ENCODE measurements at places on chromosomes 3 and 15.

DNA sequence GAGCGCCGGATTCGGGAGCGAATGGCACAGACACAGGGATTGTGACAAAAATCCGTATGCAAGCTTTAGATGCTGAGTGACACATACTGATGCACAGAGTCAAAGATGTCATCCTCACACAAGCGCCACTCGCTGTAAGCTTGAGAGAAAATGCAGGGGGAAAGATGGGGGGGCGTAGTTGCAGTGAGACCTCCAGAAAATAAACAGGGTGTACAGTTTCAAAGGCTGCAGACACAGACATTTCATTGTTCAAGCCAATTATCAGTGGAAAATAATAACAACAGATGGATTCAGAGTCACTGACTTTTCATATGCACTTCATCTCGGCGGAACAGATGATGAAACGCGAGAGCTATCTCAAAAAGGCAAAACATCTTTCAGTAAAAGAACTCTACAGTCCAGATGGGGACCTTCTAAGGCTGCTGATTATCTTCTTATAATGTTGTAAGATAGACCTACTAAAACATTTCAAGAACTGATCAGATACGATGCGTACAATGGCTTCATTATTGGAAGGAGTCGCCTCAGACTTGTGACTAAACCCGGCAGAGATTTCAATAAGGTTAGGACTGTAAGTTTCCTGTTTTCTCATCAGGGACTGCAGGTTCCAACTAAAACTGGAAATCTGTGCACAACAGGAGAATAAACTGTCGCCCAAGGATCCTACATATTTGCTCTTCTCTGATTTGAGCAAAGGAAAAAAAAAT, 275.4 kb downstream of the FOXP1 start:
- no peak for DNase-seq

- DNase-seq, result no peak
These were observed 27.6 kb downstream of the XYLB start for GRCh38 chr3:38374221-38374620.

- DNase-seq, result no peak
These were observed 46.2 kb downstream of the CTDSPL start for GRCh38 chr3:37907906-37908305.

GRCh38 chr3:178971614-178972013, 100.0 kb downstream of the ZMAT3 start:
- DNase-seq, result no peak

- DNase-seq, result no peak
These were observed 10.6 kb downstream of the ST6GAL1 start for GRCh38 chr3:186940967-186941366.

DNA sequence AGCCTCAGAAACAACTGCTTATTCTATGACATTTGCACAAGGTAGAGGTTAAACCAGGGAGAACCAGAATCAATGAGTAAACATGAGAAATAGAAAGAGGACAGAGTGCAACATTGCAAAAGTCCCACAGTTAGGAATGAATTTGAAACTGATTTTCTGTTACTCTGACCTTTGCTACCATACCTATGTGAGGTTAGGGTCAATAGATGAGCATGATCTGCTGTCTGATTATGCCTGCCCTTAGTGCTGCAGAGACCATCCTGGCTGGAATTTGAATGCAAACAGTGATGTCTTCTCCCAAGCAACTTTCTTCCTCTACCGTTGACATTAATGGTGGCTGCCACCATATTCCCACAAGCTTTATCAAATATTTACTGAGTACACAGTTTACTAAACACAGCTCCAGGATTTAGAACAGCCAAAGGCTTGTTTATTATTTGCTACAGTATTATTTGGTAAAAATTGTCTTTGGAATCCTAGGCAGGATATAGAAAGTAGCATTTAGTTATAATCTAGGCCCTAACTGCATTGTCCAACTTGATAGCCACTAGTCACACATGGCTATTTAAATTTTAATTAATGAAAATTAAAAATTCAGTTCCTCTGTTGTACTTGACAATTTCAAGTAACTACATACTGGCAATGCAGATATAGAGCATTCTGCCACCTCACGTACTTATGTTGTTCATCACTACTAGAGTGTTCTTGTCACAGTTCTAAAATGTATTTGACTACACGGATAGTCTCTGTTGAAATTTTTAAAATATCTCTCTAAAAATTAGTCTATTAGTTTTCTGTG, 8.9 kb upstream of the CLDN1 start:
- DNase-seq, result no peak

GRCh38 chr15:39788800-39789565, 6.3 kb upstream of the FSIP1 start:
- no peak for DNase-seq

GRCh38 chr15:100170291-100171210, 171.2 kb downstream of the ADAMTS17 start:
- DNase-seq, result no peak

DNA sequence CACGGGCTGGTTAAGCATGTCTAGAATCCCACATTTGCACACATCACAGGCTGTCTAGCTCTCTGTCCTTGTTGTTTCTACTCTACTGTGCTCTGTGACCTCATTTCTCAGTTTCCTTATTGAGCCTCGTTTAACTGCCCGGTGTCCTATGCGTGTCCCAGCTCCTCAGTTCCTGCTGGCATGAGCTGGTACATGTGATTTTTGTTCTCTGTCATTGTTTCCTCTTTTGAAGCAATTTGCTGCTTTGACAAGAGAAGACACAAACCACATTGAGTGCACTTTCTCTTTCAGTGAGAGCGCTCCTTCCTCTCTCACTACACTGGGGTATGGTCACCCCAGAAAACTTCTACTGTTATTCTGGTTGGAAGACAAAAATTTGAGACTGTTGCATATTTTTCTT, 563.5 kb downstream of the PDCD6IP start:
- no peak for DNase-seq
